ENCODE measurements at places on chromosomes 3 and 15.

- DNase-seq, result no peak
These were observed 67.8 kb downstream of the TPRG1 start for GRCh38 chr3:189239616-189240015.

- DNase-seq, result peak; percentile 9
These were observed 236.6 kb downstream of the KCNH8 start for GRCh38 chr3:19384868-19385267.

DNA sequence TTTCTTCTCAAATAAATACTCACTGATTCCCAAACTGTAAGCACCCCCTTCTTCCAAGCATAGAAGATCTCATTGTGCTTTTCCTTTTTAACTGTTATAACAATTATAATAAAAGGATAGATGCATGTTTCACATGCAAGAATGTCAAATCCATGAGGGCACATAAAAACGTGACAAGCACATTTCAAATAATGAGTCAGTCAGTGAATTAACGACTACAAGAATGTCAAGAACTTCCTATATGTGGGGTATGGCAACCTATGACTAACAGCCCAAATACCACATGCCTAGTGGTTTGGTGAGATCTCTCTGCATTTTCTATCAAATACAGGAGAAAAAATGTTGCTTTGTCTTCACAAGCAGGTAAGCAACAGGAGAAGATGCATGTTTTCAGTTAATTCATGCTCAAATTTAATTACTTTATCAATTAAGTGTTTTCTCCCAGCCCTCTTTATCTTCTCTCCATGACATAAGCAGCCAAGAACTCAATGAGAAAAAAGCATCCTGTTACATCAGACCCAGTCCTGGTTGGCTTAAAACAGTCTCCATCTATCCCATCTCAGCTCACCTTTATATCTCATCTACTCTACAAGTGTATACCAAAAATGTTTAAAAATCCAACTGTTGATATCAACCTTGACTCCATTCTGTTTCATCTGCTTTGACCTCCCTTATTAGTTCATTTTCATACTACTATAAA lies 181.5 kb upstream of the LMCD1 start:
- DNase-seq, result no peak

DNA sequence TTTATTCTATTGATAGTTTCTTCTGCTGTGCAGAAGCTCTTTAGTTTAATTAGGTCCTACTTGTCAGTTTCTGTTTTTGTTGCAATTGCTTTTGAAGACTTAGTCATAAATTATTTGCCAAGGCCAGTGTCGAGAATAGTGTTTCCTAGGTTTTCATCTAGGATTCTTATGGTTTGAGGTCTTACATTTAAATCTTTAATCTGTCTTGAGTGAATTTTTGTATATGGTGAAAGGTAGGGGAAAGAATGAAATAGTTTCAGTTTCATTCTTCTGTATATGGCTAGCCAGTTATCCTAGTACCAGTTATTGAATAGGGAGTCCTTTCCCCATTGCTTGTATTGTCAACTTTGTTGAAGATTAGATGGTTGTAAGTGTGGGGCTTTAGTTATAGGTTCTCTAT lies 10.6 kb upstream of the GCSAM start:
- DNase-seq, result no peak

GRCh38 chr3:177334803-177335202 lies 137.5 kb upstream of the TBL1XR1 start:
- no peak for DNase-seq

- DNase-seq, result no peak
These were observed at the start of gene FAM240A for GRCh38 chr3:46612324-46612723. TSS of gene FAM240A (plus strand) at chr3:46612525. CDS start at chr3:46612684, 159 bp downstream.

DNA sequence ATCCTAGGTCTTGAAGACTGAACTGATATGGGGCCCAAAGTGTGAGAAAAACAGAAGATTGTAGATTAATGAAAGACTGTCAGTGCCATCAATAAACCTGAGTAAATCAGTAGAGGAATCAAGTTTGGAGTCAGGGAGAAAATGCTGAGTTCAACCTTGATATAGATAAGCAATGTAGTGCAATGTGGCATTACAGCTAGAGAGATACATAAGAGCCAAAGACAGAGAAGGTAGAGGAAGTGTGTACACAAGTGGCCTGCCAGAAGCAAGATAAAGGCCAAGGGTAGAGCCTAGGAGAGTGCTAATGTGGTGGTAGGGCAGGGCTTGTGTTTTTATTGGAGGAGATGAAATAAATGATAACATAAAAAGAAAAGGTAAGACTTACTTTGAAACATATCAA lies 26.0 kb upstream of the EID1 start:
- DNase-seq, result no peak

DNA sequence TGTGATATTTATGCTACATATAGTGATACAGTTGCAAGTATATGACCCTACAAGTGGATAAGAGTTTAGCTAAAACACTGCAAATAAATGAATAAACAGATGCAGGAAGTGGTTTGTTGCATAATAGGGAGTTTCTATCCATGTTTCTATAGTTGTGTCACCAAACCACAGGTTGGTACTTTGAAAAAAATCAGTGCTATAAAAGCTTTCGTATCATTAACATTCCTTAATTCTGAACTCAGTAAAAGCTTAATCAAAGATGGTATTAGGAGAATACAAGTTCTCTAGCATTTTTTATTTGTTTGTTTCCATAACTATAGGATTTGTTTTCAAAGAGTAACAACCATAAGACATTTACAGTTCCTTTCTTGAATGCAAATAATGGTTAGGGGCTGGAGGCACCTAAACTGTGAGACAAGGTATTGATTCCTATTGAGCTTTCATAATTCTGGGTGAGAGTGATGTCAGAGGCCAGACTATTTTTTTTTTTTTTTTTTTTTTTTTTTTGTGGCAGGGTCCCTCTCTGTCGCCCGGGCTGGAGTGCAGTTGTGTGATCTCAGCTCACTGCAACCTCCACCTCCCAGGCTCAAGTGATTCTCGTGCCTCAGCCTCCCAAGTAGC lies 29.6 kb downstream of the CPOX start:
- DNase-seq, result peak; percentile 32

DNA sequence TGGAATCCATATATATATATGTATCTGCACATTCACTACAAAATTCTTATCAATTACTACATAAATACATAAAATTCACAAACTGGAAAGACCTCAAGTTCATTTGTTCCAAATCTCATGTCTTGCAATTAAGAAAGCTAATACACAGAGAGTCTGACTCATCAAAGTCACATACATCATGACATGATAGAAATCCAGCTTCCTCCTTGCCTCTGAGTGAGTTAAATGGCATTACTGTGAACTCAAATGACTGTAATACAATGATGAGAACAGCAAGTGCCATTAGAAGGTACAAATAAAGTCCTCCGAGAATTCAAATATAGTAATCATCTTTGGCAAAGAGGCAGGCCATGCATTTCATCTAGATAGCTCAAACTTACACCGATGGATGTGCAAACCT lies 55.1 kb upstream of the AGTR1 start:
- DNase-seq, result no peak

- DNase-seq, result no peak
These were observed 269.4 kb upstream of the ROPN1 start for GRCh38 chr3:124261306-124261705.

DNA sequence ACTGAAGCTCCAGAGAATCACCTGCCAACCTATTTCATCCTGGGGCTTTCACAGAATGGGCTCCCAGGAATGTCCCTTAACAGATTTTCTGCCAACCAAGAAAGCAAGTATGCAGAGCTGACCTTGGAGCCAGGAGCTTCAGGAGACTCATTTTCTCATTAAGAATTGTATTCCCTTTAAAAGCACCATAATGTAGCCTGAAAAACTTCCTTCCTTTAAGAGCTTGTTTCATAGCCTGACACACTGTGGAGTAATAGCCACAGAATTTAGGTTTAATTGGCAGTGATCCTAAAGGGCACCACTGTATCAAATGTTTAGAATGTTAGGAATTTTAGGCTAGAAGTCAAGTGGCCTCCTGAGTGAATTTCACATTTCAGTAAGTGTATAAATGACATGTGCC lies 309.8 kb downstream of the GBE1 start:
- no peak for DNase-seq

DNA sequence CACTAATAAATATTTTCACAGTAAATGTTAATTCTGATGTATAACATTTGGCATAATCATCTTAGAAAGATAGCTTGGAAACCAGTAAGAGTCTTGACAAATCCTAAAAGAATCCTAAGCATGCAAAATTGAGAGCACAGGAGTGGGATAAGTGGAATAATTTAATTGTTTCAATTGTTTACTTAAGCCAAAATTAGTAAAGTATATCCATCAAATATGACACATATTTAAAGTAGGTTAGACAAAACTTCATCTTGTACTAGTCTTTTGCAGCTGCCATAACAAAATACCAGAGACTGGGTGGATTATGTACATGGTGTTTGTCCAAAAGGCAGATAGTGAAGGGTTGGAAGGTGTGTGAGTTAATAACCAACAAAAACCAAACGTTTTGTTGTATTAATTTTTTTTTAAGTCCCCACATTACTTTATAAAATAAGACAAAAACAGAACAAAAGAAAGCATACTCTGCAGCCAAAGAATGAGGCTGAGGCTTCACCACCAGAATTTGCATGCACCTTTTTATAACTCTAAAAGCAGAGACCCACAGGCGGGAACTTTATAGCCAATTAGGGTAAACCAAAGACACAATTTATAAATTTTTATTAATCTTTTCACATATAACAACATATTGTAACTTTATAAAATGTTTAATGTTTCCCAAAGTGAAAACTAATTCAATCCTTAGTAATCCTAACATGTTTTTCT lies 41.9 kb upstream of the CD200R1L start:
- no peak for DNase-seq

DNA sequence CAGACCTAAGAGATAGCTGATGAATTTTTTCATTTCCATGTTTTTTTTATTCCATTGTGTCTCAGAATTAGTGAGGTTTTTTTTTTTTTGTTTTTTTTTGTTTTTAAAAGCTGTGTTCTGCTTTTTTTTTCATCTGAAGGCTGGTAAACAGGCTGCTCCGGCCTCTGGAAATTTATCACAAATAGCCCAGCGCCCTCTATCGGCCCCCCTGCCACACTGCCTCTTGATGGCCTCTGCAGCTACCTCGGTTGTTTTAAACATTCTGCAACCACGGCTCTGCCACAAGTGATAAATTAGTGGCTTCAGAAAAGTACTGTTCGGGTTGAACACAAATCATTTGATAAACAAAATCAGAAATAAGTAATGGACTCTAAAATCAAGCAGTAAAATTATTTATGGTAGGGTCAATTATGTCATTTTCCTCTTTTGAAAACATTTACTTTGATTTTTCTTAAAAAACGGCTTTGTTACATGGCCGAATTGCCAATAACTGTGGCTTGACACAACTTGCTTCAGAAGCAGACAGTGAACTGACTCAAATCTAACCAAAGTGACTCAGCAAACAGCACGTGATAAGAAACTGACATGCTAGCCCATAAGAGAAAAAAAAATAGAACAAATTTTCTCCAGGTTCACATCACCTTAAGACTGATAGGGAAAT lies 87.8 kb downstream of the RSL24D1 start:
- DNase-seq, result peak; percentile 59

DNA sequence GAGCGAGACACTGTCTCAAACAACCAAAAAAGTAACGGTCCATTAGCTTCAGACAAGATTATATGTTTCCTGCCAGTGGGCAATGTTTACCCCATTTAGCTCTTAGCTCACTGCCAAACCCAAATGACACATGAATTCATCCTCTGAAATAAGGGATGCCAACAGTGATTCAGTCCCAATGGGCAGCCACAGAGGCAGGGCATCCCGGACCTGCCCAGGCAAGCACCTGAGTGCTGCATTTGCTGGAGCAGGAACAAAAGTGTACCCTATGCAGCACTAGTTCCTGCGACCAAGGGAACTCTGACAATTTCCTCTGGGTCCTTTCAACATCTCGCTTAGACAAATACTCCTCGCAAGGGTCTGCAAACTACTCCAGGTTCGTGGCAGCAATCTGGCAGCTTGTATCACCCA lies 8.0 kb downstream of the IP6K2 start:
- DNase-seq, result no peak

- DNase-seq, result peak; percentile 76
These were observed 38.7 kb downstream of the HSPBAP1 start for GRCh38 chr3:122754929-122755328.

GRCh38 chr15:95636107-95636506 lies 694.4 kb upstream of the NR2F2 start:
- DNase-seq, result no peak

GRCh38 chr15:70374096-70374495 lies 276.4 kb upstream of the TLE3 start:
- no peak for DNase-seq

GRCh38 chr15:35680951-35681350 lies 135.0 kb upstream of the DPH6 start:
- no peak for DNase-seq

GRCh38 chr3:42189001-42189460 lies 77.0 kb downstream of the CCK start:
- no peak for DNase-seq

- DNase-seq, result no peak
These were observed 772.2 kb upstream of the ALCAM start for GRCh38 chr3:104594491-104594890.

DNA sequence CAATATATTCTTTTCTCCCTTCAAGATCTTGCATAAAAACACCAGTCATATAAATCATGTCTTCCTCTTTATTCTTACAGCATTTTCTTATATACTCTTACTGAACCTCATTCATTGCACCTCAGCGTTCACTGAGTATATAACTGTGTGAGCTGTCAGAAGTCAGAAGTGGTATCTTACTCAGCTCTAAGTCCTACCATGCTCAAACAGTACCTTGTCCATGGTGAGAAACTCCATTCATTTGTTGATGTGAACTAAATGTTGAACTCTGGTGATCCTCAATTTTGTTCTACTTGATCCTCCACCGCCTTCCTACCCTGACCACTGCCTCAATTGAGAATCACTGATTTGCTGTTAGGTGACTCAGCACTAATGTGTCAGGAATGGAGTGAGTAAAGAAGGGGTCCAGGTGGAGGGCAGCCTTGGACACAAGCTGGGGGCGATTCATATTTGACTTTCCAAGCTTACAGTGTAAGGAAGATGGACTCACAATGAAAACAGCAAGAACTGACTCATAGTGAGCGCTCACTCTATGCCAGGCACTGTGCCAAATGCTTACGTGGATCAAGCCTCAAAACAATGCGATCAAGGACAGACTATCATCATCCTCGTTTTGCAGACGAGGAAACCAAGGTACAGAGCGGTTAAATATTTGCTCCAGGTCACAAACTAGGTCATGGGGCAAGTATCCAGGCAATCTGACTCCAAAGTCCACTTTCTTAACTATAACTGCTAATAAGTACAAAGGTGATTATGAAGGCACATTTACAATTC lies 13.5 kb upstream of the ZFYVE19 start:
- no peak for DNase-seq

GRCh38 chr15:84799511-84800187 lies 17.5 kb upstream of the ALPK3 start:
- no peak for DNase-seq

GRCh38 chr15:99564221-99565048 lies 1.3 kb upstream of the MEF2A start:
- peak; percentile 66 for DNase-seq

- DNase-seq, result no peak
These were observed 23.8 kb downstream of the ITGA11 start for GRCh38 chr15:68407886-68408881.

- DNase-seq, result peak; percentile 63
These were observed 1.6 kb upstream of the TTLL3 start for GRCh38 chr3:9808345-9809037.

- DNase-seq, result no peak
These were observed 102.0 kb upstream of the GADL1 start for GRCh38 chr3:30996467-30996866.
